ENCODE measurements at places on chromosomes 6 and 20.

GRCh38 chr6:87808005-87808757, 106.1 kb upstream of the AKIRIN2 start:
- DNase-seq, result no peak

DNA sequence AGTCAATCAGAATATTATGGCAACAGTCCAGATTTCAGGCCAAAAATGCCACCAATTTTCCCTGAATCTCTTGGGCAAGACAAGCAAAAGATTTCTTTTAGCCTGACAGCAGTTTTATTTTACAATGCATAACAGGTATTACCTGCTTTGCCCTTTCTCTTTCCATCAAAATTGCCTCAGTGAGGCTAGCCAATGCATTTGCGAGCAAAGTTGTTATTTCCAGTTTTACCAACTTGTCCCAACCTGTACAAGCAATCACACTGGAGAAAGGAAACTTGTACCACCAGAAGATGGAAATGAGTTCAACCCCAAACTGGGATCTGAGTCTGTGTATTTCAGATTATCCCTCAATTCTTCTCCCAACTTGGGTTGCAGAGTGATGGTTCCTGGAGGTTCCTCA, 279.9 kb upstream of the CDYL start:
- DNase-seq, result no peak

- DNase-seq, result no peak
Measured at GRCh38 chr6:159689001-159689400, 4.0 kb downstream of the SOD2 start.

GRCh38 chr6:142885182-142885867, 59.7 kb downstream of the HIVEP2 start:
- peak; percentile 28 for DNase-seq

- DNase-seq, result no peak
Measured at GRCh38 chr20:3085571-3086072, 1.1 kb upstream of the AVP start.

DNA sequence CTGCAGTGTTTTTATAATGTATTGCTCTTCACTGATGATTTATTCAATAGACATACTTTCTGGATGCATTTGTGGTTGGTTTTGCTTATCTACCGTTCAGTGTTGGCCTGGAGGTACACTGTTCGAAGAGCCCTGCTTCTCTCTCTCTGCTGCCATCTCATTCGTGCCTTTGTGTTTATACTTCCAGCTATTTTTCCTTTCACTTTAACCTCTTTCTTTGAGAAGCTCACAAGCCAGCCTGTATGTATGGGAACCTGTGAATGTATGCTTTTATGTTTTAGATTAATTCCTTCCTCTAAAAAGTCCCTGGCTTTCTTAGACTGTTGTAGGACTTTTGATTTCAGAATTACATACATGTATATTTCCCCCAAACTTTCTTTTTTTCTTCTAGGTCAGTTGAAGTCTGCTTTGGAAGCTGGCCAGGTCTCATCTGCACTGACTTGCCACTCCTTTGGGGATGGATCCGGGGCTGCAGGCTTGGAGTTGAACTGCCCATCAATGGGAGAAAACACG, 83.0 kb downstream of the SCAND1 start:
- no peak for DNase-seq

DNA sequence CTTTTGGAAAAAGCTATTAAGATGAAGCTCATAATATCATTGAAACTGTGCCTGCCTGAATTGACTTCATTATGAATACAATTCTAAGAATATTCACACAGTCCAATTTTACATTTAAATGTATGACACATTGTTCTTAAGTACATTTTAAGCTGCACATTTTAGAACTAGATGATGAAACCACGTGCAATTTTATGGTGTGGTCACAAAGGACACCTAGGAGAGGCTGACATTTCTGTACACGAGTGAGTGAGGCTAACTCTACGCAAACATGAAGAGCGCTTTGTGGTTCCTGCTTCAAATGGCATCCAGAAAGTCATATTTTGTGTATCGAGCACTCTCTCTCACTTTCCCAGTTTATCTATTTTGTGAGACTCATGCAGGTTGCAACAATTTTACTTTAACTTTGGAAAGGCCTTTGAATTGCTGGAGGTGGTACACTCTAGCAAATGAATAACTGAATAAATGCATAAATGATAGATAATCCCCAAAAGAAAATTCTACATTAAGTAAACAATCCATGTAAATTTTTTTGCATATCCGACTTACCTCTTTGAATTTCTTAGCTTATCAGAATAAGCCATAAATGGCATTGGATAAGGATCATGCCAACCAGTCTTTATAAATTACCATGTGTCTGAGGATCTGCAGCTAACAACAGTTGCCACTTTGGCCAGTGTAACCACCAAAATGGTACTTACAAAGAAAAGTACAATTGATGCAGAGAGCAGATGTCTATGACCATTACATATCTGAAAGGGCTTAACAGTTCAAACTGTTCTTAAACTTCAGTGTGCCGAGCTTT, 97.3 kb downstream of the NRSN1 start:
- no peak for DNase-seq

- DNase-seq, result no peak
Measured at GRCh38 chr6:19362396-19362795, 474.8 kb upstream of the ID4 start.

GRCh38 chr6:149636124-149636523, 12.4 kb downstream of the KATNA1 start:
- DNase-seq, result no peak

DNA sequence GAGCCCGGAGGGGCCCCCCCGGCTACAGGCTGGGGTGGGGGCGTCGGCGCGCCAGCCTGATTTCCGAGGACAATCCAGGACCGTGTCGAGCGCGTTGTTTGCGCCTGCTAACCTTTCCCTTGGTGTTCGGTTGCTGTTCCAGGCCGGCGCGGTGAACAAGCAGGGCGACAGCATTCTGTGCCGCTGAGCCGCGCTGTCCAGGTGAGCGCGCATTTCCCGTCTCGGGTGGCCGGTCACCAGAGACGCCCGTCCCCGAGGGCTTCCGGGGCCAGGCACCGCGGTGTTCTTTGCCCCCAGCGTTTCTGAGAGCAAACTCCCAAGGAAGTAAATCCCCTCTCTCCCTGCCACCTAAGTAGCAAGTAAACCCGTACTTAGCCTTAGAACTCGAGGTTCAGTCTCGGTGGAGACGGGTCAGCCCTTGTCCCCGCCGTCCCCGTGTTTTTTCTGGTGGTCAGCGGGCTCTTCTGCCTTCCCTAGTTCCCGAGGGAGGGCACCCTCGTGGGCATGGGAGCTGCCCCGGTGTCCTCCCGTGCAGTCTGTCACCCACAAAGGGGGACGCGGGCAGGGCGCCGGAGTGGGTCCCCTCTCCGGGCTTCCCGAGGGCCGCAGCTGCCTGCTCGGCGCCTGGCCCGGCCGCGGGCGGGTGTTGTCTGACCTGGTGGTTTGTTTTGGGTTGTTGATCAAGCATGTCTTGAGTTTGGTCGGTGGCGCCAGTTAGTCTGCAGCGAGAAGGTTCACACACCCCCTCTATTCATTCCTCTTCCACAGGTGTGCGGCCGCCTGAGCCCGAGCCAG, 1.5 kb downstream of the ID4 start:
- no peak for DNase-seq

DNA sequence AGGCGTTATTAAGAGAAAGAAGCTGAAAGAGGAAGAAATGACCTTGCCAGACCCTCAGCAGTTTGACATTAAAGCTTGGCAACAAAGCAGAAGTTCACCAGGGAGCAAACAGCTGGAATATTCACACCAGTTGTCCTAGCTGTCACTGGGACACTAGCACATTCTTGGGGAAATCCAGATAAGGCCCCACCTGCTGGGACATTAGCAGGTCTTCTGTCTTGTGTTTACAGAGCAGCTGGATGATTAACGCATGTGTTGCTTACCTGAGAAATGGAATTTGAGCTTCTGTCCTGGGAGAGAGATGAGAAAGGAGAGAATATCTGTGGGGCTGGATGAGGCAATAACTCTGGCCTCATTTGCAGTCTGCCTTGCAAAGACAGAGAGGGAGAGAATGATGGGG, 137.6 kb upstream of the RIN2 start:
- no peak for DNase-seq

Measured in stimulated activated CD4-positive, alpha-beta T cell treated with anti-CD3 and anti-CD28 coated beads, Interleukin-1b, Interleukin-23, amount 100 ng/mL, for 1 hour (primary cell).